Activated naive CD8-positive, alpha-beta T cell treated with anti-CD3 and anti-CD28 coated beads, Interleukin-2, amount 50 U/mL, for 16 hours (primary cell): ENCODE measurements at places on chromosomes 5 and 9.

DNA sequence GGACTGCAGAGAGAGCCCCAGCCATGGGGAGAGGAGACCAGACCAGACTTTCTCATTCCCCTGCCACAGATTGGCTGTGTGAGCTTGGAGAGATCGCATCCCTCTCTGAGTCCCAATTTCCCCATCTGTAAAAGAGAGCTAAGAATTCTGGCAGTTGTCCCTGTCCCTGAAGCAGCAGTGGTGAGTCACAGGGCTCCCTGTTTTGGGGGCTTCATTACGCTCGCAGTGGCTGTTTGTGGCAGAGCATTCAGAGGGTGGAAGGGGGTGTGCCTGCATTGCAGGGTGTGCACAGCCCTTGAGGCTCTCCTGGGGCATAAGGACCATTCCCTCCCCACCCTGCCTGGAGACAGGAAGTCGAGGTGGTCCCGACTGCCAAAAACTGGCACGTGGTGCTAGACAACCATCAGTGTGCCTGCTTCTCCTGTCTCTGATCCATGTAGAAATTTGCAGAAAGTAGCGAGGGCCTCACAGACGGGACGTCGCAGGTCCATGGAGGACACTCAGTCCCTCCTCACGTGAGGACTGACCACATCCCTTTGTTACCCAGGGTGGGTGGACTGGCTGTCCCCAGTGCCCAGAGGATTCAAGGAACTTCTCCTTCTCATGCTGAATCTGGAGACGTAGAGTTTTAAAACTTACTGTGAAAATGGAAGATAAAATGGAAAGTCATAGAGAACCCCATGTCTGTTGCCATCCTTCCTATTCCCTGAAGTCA, 35.3 kb downstream of the HRH2 start:
- DNase-seq = no peak

DNA sequence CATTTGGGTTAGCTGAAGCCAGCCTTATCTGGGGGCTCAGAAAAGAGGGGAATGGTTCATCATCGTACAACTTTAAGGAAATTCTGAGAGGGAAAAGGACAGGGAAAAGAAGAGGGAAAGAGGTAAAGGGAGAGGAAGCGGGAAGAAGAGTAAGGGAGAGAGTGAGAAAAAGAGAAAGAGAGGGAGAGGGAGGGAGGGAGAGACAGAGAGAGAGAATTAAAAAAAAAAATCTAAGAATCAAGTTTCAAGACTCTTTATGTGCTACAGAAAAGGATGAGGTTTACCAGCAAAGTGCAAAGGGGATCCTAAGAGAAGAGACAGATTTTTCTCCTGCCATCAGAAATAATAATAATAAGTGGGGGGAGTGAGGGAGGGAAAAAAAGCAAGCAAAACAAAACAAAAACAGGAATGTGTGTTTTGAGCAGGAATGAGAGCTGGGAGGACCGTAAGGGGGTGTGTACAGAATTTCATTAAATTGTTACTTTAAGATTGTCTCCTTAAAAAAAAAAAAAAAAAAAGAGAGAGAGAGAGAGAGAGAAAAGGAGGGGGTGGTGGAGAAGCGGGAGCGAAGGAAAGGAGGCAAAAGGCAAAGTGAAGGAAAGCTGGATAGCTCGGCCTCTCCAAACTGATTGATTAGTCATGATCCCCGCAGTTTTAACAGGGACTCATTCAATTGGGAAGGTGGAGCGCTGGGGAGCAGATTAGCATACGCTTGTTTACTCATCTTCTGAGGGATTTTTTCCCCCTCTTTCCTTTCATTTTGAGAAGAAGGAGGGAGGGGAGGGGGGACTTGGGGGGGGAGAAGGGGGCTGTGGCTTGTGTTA, 438 bp upstream of the PAPPA start:
- DNase-seq = no peak

GRCh38 chr5:129460936-129461710, 1.0 kb downstream of the ADAMTS19 start:
- DNase-seq = no peak

DNA sequence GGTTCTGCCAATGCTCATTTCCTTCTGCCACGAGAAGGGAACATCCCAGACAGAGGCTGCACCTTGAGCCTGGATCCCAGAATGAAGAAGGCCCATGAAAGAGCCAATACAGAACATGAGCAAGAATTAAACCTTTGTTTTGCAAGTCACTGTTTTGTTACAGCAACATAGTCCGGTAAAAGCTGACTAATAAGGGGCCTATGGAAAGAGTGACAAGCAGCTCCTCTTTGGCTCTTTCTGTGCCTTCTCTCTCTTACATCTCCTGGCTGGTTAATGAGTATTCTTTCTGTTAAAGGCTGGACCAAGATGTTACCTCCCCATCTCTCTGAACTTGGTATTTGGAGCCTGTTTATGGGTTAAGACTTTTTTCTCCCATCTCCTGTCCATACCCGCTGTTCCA, 10.8 kb downstream of the GFRA3 start:
- no peak for DNase-seq

DNA sequence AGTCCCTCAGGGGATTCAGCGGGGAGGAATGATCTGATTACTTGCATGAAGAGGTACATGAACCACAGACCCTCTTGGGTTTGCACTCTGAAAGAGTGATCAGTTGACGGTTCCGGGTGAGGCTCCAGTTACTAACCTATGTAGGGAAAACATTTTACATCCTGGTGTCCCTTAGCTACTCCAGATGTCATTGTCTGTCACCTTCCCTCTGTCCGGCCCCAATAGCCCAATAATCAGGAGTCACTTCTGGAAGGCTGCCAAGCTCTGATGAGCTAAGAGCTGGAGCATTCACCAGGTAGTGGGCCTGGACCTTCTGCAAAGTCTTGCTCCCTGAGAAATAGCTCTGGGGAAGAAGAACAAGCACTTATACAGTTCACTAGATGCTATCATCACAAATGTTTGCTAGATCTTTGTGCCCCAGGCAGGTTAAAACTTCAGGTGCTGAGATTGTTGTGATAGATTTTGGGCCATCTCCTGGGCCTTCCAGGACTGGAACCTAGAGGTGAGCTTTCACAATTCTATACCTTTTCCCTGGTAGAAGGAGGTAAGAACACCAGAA, 64.5 kb downstream of the ENTREP1 start:
- no peak for DNase-seq
